ENCODE measurements at places on chromosomes 2 and 18. TPM values are rescaled to one million over a fixed set of nuclear protein-coding genes. Genes with fewer than 3 reads are reported as not detected.

DNA sequence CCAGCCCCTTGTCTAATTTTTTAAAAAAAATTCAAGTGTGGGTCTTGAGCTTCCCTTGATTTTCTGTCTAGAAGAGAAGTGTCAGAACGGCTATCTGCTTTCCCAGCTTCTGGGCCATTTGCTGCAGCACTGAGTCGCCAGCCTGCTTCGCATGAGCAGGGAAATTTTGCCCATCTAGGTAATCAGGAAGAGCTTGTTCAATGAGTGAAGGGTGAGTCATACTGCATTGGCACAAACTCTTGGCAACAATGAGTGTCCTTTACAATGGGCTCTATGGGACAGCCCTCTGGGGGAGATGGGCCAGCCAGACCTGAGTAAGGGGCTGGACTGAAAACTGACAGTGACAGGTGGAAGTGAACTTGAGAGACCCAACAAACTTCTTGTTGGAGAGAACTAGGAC, 2.4 kb upstream of the RNF144A start:
- peak; percentile 18 for DNase-seq

GRCh38 chr2:26618611-26619010, 22.6 kb downstream of the CIB4 start:
- no peak for DNase-seq

- DNase-seq = no peak
These were observed 93.3 kb downstream of the RNF144A start for GRCh38 chr2:7010391-7011054.

GRCh38 chr2:235087832-235088495, 136.1 kb downstream of the SH3BP4 start:
- no peak for DNase-seq

DNA sequence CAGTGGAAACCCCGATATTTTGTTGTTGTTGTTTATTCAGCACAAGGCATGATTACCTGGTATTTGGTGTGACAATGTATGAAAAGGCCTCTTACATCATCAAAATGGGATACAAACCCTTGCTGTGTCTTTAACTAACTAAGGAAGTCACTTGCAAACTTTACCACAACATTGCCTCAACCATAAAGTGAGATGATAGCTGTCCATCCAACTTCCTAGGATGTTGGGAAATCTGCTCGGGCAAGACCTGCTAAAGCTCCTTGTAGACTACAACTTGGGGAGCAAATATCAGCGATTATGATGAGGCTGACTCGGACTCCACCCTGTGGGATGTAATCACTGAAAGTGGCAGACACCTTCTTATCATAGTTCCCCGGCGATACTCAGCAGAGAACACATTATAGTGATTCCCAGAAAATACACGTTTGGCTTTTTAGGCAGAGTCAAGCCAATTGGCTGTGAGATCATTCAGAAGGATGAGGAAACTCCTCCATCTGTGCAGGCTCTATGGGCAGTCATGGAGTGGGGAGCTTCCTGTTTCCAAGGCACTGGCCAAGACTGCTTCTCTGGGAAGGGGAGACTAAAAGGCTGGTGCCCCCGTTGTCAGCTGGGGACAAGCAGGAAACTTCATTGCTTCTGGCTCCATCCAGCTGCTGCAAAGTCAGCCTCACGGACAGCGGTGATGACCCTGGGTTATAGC, 289.0 kb downstream of the RNF144A start:
- peak; percentile 15 for DNase-seq

The TCF23 gene
- total RNA-seq = not detected
